ENCODE measurements at places on chromosomes 4 and X.

DNA sequence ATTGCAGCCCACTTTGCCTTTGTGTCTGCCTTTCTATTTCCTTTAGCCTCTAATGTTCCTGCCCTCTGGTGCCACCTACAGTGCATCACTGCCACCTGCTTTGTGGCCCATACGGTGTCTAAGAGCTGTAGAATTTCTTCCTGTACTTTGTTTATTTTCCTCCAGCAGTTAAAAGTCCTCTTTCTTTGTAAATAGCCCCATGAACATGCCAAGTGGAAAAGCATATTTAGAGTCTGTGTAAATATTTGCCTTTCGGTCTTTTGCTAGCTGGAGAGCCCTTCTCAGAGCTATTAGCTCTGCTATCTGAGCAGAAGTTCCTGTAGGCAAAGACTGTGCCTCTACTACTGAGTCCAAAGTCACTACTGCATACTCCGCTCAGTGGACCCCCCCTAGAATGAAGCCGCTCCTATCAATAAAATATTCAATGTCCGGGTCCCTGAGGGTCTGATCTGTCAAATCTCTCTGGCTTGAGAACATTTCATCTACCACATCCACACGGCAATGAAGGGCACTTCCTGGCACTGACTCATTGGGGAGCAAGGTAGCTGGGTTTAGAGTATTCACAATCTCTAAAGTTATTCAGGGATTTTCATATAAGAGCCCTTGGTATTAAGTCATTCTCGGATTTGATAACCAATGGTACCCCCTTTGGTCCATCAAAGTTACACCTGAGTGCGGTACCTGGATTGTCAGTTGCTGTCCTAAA, 36.3 kb downstream of the SULT1E1 start:
- DNase-seq: peak; percentile 37

DNA sequence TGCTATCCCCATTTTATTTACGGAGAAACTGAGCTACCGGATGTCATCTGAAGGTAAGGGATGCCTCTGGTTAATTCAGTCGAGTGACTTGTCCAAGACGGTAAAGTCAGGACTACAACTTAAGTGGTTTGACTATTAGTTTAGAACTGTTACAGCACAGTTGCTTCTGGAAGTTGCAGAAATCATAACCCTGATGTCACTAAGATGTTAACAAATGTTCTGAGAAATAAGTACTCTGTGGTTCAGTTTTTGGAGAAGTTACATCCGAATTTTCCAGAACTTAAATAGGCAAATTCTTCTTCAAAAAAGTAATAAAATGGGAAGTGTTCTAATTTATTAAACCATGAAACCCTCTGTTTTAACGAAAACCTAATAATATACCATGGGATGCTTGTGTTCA, 3.1 kb downstream of the PPA2 start:
- DNase-seq: no peak

DNA sequence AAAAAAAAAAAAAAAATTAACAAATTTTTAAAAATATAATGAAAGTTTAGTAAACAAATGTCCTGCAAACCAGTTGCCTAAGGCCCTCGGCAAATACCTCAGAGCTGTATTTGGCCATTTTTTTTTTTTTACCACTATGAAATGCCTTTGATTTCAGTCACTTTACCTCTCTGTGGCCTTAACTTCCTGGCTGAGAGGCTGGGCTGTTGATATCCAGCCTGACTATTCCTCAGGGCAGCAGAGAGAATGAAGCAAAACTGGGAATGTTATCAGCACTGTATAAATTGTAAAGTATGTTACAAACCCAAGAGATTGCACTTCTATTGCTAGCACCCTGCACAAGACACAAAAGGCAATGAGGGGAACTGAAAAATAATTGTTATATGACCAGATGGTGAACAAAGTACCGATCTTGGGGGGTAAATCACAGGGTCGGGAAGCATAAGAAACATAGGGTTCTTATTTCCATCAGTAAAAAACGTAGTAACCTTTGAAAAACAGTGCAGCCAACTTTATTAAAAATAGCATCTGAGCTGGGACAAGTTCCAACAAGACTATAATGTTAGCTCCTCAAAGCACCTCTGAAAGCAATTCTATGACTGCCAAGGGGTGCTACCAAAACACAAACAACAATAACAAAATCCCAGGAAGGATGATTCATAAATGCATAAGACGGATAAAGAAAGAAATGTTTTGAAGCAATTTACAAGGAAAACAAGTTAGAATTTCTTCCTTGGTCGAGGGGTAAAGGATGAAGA, 18.1 kb downstream of the USP46 start:
- no peak for DNase-seq

DNA sequence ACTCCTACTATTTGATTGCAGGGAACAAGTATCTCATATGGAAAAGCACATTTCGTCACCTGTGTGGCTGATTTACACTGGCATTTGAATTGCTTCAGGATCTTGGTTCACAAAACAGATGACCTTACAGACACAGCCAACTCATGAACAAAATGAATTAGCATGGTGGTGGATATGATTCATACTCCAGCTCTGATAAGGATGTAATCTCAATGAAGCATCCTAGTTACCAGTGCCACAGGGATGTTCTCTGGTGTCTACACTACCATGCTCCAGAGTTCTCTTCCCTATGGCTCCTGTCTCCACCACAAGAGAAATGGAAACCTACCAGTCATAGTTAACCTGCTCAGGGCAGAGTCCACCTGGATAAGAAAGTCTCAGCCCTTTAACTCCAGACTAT, 40.7 kb downstream of the TEC start:
- DNase-seq: no peak

DNA sequence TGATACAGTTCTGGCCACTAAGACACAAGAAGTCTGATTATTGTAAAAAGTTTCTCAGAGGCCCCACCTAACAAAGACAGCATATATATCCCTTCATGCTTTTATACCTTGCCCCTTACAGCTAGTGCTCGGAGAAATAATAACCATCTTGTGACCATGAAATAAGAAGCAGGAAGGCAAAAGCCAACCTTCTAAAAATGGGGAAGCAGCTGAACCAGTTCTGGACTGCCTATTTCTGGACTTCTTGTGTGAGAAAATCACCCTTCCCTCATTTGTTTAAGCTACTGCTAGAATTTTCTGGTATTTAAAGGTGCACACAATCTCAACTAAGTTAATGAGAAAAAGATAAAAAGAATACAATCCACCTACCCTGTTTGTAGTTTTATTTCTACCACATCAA, 87.5 kb downstream of the CNOT6L start:
- no peak for DNase-seq

DNA sequence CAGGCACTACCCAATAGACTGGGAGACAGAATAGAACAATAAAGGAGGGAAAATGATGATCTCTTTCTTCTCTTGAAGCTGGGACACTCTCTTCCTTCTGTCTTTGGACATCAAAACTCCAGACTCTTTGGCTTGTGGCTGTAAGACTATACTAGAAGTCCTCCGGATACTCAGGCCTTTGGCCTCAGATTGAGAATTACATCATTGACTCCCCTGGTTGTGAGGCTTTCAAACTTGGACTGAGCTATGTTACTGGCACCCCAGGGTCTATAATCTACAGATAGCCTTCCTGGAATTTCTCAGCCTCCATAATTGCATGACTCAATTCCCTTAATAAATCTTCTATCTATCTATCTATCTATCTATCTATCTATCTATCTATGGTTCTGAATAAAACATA, 294.2 kb upstream of the CT83 start:
- no peak for DNase-seq

GRCh38 chr4:92551616-92552015, 247.8 kb downstream of the GRID2 start:
- no peak for DNase-seq

- DNase-seq: no peak
Observed at GRCh38 chr4:119982756-119983155, 83.9 kb downstream of the MAD2L1 start.

Data from activated CD4-positive, alpha-beta T cell treated with anti-CD3 and anti-CD28 coated beads, Interleukin-2, amount 50 U/mL, for 4 hours (primary cell).